ENCODE measurements at places on chromosomes 4 and X. TPM values are rescaled to one million over a fixed set of nuclear protein-coding genes. Genes with fewer than 3 reads are reported as not detected.

DNA sequence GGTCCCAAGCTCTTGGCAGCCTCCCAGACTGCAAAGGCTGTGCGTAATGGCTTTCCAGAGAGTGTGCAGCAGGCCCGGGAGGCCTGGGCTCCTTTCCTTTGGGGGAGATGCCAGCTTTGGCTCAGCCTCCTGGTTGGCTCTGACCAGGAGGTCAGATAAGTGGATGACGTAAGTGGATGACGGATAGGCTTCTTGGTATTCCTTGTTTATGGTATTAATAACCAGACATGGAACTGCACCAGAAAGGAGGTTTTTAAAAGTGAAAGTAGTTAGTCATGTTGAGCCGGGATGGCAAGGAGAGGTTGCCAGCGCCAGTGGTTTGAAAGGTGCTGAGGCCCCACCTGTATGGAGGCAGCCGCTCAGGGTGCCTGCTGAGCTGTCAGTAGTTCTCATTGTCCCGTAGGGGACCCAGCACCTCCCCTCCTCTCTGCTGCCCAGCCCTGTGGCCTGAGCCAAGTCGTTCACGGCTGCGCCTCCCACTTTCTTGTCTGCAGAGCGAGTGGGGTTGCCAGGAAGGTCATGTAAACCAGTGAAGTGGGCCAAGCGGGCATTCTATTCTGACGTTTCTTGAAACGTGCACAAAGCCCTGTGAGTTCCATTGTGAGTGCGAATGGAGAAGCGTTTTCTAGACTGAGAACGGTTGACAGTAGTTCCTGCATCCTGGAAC, 28.7 kb upstream of the STOX2 start:
- no peaks in the 10 kb centered on the region for H3K36me3 ChIP-seq
- no peak for DNase-seq
- no peaks in the 10 kb centered on the region for H3K4me1 ChIP-seq
- no peaks in the 10 kb centered on the region for H3K27me3 ChIP-seq

DNA sequence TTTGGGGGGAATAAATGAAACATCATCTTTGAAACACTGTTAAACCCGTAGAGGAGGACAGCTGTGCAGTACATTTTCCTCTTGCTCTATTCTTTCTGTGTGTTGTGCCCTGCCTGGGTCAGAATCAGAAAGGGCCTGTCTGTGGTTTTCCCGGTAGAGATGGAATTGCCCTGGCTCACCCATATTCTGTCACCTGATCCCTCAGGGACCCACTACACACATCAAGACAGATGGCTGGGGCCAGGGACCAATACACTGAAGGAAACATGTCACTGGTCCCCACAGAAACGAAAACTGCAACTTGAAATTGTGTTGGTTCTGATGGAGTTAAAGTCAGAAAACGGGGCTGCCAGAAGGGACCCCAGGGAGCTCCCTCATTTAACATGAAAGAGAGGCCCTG, 114.9 kb downstream of the ZNF827 start:
- peaks cover 14% of the 10 kb centered on the region for H3K4me1 ChIP-seq
- H3K27ac ChIP-seq, result no peak overlapping the region
- DNase-seq, result no peak
- no peak overlapping the region for H3K4me3 ChIP-seq
- no peaks in the 10 kb centered on the region for H3K27me3 ChIP-seq

DNA sequence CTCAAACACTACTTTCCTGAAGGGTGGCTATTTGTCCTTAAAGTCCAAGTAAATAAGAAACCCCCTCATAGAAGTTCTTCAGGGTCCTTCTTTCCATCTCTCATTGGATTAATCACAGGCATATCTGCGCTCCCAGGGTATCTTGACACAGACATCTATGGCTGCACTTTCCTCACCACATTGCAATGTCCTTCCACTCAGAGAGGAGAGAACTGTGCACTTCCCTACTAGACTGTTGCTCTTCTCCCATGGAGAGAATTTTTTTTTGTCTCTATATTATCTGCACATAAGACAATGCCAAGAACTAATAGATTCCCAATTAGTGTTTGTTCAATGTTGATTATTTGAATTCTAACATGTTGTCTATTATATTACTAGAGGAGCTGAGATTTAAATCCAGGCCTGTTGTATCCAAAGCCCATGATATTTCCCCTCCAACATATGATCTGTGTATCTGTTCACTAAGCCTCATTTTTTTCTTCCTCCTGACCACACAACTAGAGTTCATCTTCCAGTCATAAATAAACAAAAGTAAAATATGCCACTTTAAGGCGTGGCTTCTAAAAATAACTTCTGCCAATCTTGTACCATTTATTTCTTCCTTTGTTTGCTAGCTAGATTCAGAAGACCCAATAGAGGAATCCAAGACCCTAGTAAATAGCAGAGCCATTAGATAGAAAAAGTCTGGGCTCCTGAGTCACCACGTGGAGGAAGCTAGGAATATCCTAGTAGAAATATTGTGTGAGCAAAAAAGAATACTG, 61.5 kb upstream of the FAM241A start:
- no peak overlapping the region for H3K4me3 ChIP-seq
- DNase-seq, result no peak
- peaks cover 19% of the 10 kb centered on the region for H3K4me1 ChIP-seq
- no peaks in the 10 kb centered on the region for H3K27me3 ChIP-seq

GRCh38 chrX:137549073-137549472, 16.9 kb upstream of the ZIC3 start:
- H3K27me3 ChIP-seq, result peaks cover 7% of the 10 kb centered on the region
- H3K36me3 ChIP-seq, result no peaks in the 10 kb centered on the region
- no peak overlapping the region for H3K27ac ChIP-seq

GRCh38 chrX:154093965-154094364, 3.6 kb downstream of the MECP2 start:
- H3K4me3 ChIP-seq, result no peak overlapping the region
- DNase-seq, result no peak
- peaks cover 40% of the 10 kb centered on the region for H3K4me1 ChIP-seq
- H3K36me3 ChIP-seq, result peaks cover 12% of the 10 kb centered on the region
- peaks cover 3% of the 10 kb centered on the region for H3K27me3 ChIP-seq

DNA sequence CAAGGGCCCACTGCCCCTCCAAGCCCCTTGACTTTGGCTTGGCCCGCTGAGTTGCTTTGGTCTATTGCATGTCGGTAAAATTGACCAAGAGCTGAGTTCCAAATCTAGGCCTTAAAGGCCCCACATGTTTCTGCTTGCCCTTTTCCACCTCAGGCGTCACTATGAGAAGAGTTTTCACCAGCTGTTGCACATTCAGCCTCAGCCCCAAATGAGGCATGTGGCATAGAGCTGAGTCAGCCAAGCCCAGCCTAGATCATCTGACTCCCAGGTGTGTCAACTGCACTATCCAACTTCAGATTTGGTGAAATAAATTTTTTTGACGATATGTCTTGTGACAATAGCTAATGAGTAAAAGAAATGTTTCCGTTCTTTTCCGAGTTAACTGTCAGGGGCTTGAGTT, 424.5 kb upstream of the FAM47C start:
- H3K27me3 ChIP-seq, result no peaks in the 10 kb centered on the region
- H3K36me3 ChIP-seq, result no peaks in the 10 kb centered on the region
- H3K4me1 ChIP-seq, result no peaks in the 10 kb centered on the region
- H3K27ac ChIP-seq, result no peak overlapping the region
- H3K4me3 ChIP-seq, result no peak overlapping the region
- no peak for DNase-seq

GRCh38 chr4:82517043-82517442, 44.7 kb downstream of the TMEM150C start:
- peaks cover 4% of the 10 kb centered on the region for H3K36me3 ChIP-seq
- H3K27me3 ChIP-seq, result peaks cover 1% of the 10 kb centered on the region
- H3K4me3 ChIP-seq, result no peak overlapping the region
- DNase-seq, result no peak

- H3K4me1 ChIP-seq, result no peaks in the 10 kb centered on the region
- no peaks in the 10 kb centered on the region for H3K36me3 ChIP-seq
- no peak overlapping the region for H3K4me3 ChIP-seq
- H3K27me3 ChIP-seq, result no peaks in the 10 kb centered on the region
- H3K27ac ChIP-seq, result no peak overlapping the region
- DNase-seq, result no peak
Observed at GRCh38 chrX:122591546-122591945, 592.5 kb upstream of the GRIA3 start.

DNA sequence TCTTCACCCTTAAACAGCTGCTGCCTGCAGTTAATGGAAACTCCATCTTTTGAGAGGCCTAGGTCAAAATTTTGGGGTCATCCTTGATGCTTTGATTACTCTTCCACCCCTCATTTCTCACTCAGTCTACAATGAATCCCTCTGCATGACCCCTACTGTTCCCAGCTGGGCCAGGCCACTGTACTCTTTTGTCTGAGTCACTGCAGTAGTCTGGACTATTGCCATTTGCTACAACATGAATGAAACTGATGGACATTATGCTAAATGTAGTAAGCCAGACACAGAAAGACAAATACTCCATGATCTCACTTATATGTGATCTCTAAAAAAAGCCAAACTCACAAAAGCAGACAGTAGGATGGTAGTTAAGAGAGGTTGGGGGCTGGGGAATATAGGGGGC, 28.3 kb downstream of the STK32B start:
- no peaks in the 10 kb centered on the region for H3K4me1 ChIP-seq
- H3K4me3 ChIP-seq, result no peak overlapping the region
- no peaks in the 10 kb centered on the region for H3K27me3 ChIP-seq
- no peaks in the 10 kb centered on the region for H3K36me3 ChIP-seq
- H3K27ac ChIP-seq, result no peak overlapping the region
- DNase-seq, result no peak

- DNase-seq, result no peak
- H3K4me3 ChIP-seq, result no peak overlapping the region
Observed at GRCh38 chr4:138348055-138348454, 105.9 kb upstream of the SLC7A11 start.

DNA sequence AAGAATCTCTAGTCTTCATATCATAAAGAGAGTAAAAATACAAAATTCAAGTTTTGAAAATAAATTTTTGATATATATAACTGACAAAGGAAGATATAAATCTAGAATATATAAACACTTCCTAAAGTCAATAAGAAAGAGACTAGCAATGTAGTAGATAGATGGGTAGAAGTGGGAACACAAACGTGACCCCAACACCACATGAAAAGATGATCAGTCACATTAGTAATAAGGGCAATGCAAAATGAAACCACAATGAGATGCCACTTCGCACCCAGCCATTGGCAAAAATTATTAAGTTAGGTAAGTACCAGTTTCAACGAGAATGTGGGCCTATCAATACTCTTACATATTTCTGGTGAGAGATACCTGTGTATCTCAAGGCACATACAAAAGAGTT, 106.5 kb downstream of the EGF start:
- no peak for DNase-seq
- no peaks in the 10 kb centered on the region for H3K36me3 ChIP-seq
- no peak overlapping the region for H3K4me3 ChIP-seq
- no peak overlapping the region for H3K27ac ChIP-seq

- H3K27me3 ChIP-seq, result no peaks in the 10 kb centered on the region
- no peaks in the 10 kb centered on the region for H3K4me1 ChIP-seq
Observed at GRCh38 chrX:105116486-105116885, 104.0 kb downstream of the TEX13A start.

DNA sequence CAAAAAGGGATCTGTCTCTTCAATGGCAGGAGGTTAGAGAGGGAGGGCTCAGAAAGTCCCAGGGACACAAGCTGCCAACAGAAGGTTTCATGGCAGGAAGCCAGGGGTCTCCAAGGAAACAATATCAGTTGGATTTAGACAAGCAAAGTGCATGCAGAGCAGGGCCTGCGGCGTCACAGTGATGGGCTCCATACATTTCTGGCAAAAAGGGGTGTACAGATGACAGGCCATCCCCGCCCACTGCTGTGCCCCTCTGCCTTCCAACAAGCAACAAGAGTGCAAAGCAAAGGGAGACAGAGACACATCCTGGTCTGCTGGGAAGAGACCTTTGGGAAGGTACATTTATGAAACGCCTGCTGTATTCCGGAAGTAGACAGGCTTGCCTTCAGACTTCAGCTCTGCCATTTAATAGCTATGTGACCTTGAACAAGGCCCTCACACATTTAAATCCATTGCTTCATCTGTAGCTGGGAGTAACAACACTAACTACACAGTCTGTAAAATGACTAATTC, 121.2 kb downstream of the AFAP1 start:
- peaks cover 27% of the 10 kb centered on the region for H3K36me3 ChIP-seq
- H3K4me3 ChIP-seq, result no peak overlapping the region
- no peak for DNase-seq
- peaks cover 3% of the 10 kb centered on the region for H3K27me3 ChIP-seq

DNA sequence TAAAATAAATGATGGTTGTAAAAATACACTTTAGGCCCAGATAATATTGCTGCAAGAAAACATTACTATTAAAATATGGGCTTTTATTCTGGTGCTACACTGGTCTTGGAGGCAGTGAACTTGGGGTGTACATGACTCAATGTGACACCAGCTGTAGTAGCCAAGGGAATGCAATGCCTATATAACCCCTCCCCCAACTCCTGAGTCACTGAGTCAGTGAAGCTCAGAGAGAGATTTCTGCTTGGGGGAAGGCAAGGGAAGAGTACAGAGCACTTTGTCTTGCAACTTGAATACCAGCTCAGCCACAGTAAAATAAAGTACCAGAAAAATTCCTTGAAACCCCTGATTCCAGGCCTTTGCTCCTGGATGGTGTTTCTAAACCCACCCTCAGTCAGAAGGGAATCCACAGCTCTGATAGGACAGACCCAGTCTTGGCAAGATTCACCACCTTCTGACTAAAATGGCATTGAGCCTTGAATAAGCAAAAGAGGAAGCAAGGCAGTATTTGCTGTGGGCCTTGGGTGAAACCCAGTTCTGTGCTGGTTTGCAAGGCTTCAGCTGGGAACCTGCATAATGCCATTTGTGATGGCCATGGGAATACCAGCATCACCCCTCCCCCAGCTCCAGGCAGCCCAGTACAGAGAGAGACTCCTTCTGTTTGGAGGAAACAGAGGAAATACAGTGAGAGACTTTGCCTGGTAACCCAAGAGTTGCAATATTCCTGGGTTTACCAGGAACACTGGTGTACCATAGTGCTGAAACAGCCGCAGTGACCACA, 209.9 kb downstream of the IQCM start:
- H3K27ac ChIP-seq, result no peak overlapping the region
- H3K4me3 ChIP-seq, result no peak overlapping the region
- H3K4me1 ChIP-seq, result no peaks in the 10 kb centered on the region
- no peaks in the 10 kb centered on the region for H3K36me3 ChIP-seq
- H3K27me3 ChIP-seq, result peaks cover 2% of the 10 kb centered on the region

GRCh38 chr4:163603257-163603656, 108.8 kb downstream of the TMA16 start:
- no peak overlapping the region for H3K27ac ChIP-seq
- H3K4me3 ChIP-seq, result no peak overlapping the region
- DNase-seq, result no peak
- H3K4me1 ChIP-seq, result peaks cover 6% of the 10 kb centered on the region

DNA sequence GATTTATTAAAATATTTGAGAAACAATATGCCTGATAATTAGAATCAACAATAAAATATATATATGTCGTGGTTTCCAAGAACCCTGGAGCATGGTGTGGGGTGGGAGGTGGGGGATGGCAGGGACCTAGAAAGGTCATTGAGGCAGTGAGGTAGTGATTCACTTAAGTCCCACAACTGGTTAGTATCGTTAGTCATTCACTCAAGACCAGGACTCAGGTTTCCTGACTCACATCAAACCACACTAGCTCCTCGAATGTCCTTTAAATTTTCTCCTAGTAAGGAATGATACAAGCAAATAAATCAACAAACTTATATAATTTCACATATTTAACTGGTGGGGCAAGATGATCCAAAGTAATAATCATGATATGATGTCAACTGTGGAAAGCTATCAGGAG, 158.8 kb upstream of the AADAT start:
- no peak for DNase-seq
- H3K36me3 ChIP-seq, result no peaks in the 10 kb centered on the region
- no peak overlapping the region for H3K27ac ChIP-seq
- H3K4me3 ChIP-seq, result no peak overlapping the region
- peaks cover 16% of the 10 kb centered on the region for H3K4me1 ChIP-seq
- peaks cover 2% of the 10 kb centered on the region for H3K27me3 ChIP-seq

Gene NEUROG2
- total RNA-seq, result not detected

Gene NMU
- total RNA-seq, result 6.3 TPM

Gene CD38
- 0.15 TPM for total RNA-seq

Gene AKAP14
- total RNA-seq, result not detected

Gene CXorf49
- total RNA-seq, result not detected

Gene RBPJ
- 47.9 TPM for total RNA-seq
